ENCODE measurements at places on chromosomes 16 and 17. TPM values are rescaled to one million over a fixed set of nuclear protein-coding genes. Genes with fewer than 3 reads are reported as not detected.

SCN4A gene
- 0.83 TPM for total RNA-seq

CACNG1 gene
- total RNA-seq = not detected

MT2A gene
- 76.5 TPM for total RNA-seq

AOC3 gene
- total RNA-seq = 0.26 TPM

TMEM235 gene
- total RNA-seq = not detected

SLC52A1 gene
- total RNA-seq = 0.66 TPM

SULT1A3 gene
- total RNA-seq = 2.1 TPM

RPUSD1 gene
- total RNA-seq = 15.9 TPM

TERB1 gene
- total RNA-seq = under 0.01 TPM

CD79B gene
- total RNA-seq = 0.17 TPM

OTOP2 gene
- not detected for total RNA-seq

TMEM114 gene
- not detected for total RNA-seq

TRAF4 gene
- 32.6 TPM for total RNA-seq

CHRNB1 gene
- 5.6 TPM for total RNA-seq

ABCC3 gene
- total RNA-seq = 34.8 TPM

LRRC46 gene
- under 0.01 TPM for total RNA-seq

LCAT gene
- total RNA-seq = 3.3 TPM
